ENCODE measurements at places on chromosomes 4 and X.

- DNase-seq, result no peak
Measured at GRCh38 chrX:131081772-131082740, 23.9 kb downstream of the ARHGAP36 start.

DNA sequence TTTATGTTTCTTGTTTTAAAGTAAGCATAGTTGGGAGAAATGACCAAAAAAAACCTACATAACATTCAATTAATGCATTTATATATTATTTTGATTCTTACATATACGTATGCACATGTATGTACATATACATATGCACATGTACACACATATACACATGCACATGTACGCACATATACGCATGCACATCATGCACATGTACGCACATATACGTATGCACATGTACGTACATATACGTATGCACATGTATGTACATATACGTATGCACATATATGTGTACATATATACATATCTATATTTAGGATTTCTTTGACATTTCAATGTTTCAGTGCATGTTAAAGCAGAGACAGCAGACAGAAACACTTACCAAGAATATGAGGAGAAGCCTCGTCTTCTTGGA, 263.4 kb downstream of the ADAMTS3 start:
- DNase-seq, result no peak

DNA sequence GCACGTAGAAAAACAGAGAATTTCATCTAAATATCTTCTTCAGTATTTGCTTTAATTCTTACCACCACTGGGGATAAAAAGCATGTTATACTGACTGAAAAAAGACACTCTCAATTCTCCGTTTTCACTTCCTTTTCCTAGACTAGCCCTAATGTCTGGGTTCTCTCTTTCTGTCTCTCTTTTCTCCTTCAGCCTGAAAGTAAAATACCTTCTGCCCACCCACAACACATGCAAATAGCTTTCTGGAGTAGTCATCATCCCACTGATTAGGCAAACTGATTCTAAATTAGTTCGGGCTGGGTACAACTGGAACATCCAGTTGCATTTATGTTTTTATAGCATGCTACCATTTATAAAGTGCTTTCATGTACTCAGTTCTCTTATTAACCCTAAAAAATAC, 142.4 kb upstream of the ANKRD50 start:
- DNase-seq, result peak; percentile 43

- DNase-seq, result peak; percentile 85
Measured at GRCh38 chr4:151921811-151922210, 161.0 kb upstream of the GATB start.

GRCh38 chr4:84530871-84531270, 31.8 kb upstream of the NKX6-1 start:
- peak; percentile 40 for DNase-seq

- peak; percentile 13 for DNase-seq
Measured at GRCh38 chr4:14059006-14059405, 431.5 kb upstream of the BOD1L1 start.

DNA sequence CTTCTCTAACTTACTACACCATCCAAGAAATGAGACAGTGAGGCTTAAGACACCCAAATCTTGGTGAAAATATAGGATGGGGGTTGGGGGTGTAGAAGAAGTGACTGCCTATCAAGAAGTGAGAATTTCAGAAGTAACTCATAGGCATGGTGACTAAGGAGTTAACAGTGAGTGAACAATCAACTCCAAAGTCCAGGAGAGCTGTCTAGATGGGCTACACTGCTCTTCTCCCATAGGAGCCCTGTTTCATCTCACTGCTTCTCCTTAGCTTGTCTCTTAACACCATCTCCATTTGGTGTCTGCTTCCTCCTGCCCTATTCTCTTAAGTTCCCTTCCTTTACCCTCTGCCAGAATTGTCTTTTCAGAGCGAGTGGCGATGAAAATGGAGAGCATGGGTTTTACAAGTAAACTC, 22.7 kb downstream of the FABP2 start:
- peak; percentile 50 for DNase-seq

GRCh38 chrX:39592776-39593175, 505.0 kb downstream of the BCOR start:
- DNase-seq, result peak; percentile 18

GRCh38 chr4:1405636-1406393, 427 bp downstream of the NKX1-1 start:
- DNase-seq, result no peak

GRCh38 chr4:3656416-3657356, 109.5 kb upstream of the ADRA2C start:
- peak; percentile 18 for DNase-seq

DNA sequence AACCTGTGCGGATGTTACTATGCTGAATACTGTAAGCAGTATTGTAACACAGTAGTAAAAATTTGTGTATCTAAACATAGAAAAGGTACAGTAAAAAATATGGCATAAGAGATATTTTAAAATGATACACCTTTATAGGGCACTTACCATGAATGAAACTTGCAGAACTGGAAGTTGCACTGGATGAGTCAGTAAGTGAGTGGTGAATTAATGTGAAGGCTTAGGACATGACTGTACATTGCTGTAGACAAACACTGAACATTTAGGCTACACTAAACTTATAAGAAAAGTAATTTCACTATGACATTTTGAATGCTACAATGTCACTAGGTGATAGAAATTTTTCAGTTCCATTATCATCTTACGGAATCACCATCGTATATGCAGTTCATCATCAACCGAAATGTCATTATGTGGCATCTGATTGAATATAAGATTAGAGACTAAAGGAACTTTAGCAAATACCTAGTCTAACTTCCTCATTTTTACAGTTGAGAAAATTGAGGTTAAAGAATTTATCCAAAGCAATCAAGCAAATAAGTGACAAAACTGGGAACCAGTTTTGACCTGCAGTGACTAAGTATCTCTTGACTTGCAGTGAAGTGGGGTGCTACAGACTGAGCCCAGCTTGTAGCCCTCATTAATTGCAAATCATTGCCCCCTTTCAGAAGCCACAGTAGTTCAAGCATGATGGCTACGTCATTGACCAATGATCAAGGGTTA, 55.3 kb downstream of the EGF start:
- peak; percentile 60 for DNase-seq

GRCh38 chr4:20433097-20433705, 181.5 kb downstream of the SLIT2 start:
- no peak for DNase-seq

GRCh38 chrX:109880629-109881028, 122.3 kb upstream of the TMEM164 start:
- DNase-seq, result no peak

DNA sequence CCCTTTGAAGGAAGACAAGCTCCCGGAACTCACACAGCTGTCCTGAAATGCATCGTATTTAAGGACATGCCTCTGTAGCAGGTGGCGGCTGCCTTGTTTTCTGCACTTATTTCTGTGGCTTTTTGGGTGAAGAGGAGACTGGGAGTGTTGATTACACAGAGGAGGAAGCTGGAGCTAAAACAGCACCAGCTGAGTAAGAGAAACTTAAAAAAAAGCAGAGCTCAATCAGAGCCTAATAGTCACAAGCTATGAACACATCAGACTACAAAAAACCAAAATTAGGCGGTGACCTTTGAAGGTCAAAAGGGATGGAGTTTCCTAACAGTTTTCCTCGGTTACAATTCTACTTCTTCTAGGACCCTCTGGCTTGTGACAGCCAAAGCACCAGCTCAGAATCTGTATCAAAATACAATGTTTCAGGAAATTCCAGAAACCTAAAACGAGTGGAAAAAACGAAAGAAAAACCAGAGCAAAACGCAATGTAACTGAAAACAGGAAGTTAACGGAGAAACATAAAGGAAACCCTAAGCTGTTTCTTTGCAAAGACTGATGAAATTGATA, 13.5 kb downstream of the PRKX start:
- no peak for DNase-seq

GRCh38 chrX:38607976-38608375, 46.6 kb downstream of the TSPAN7 start:
- no peak for DNase-seq

GRCh38 chr4:169963998-169964397, 62.2 kb downstream of the MFAP3L start:
- DNase-seq, result peak; percentile 57

GRCh38 chrX:51459125-51459524, 37.3 kb downstream of the NUDT11 start:
- peak; percentile 17 for DNase-seq

DNA sequence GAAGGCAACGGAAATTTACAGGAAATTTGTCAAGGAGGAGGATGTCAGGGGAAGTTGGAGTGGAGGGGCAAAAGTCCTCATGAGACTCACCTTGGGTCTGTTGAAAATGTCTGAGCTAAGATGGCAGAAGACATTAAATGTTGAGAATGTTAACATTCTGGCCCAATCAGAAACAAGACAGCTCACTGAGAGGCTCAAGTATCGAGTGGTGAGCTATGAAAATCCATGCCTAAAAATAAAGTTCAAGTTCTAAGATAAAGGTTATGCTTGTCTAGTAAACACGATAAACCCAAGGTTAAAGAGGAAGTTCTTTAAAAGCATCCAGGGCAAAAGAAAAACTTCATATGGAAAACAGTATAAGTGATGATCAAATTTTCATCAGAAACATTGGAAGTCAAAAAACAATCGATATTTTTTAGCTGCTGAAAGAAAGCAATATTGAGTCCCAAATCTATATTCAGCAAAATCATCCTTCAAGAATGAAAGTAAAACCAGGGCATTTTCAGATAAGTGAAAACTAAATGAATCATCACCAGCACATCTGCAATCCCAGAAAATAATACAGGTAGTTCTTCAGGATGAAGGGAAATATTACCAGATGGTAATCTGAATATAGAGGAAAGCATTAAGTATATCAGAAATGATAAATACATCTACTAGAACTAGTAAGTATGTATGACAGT, 462.4 kb downstream of the TLL1 start:
- no peak for DNase-seq

GRCh38 chrX:88612870-88613329, 134.1 kb upstream of the CPXCR1 start:
- no peak for DNase-seq

DNA sequence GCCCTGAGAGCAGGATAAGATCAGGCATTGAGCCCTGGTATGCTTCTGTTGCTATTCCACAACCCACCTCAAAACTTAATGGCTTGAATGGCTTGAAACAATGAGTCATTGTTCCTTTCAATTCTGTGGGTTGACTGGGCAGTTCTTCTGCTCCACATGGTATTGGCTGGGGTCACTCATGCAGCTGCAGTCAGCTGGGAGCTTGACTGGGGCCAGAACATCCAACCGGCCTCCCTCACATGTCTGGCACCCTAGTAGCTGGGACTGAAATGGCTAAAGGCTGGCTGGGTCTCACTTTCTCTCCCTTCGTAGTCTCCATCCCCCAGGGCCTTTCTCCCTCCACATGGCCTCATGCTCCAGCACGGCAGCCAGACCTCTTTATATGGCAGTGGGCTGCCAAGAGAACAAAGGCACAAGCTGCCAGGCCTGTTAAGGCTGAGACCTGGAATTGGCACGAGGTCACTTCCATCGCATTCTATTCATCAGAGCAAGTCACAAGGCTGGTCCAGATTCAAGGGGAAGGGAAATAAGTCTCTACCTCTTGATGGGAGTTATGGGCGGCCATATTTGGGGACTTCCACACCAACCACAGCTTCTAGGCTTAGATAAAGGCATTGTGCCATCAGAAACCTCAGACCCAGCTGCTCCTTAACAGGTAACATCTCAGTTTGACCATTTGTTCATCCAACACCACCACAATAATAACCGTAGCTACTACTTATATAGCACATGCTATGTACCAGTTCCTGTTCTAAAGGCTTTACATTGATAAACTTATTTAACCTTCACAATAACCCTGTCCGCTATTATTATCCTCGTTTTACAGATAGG, 159.7 kb upstream of the ATP6AP2 start:
- no peak for DNase-seq

GRCh38 chr4:39855909-39856512, 121.7 kb downstream of the PDS5A start:
- DNase-seq, result peak; percentile 77

DNA sequence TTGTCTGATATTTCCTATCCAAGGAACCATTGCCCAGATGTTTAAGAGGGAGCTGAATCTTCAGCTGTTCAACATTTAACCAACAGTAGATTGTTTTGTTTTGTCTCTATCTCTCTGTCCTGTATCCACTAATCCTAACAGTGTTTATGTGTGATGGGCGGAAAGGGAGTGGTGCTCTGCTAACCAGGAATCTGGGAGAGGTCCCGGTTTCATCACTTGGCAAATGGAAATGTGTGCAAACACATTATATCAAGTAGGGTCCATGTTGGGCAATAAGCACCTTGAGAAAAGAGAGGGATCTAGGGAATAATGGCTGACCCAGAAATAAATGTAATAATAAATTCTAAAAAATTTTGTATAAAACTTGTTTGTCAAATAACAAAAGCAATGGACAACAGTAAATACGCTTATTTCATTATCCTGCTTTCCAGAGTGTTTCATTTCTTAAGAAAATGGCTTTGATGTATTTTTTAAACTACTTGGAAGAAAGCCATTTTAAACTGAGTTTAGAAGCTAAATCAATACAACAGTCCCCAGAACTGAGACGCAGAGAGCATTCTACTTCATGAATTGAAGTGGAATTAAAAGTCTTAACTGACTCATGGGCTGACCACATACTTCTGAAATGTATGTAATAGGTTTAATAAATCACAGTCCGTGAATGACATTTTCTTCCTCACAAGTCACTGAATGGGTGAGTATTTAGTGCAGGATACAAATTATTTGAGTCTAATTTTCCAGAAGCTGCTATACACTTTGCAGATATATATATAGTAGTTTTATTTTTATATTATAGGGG, 55.8 kb downstream of the EMCN start:
- peak; percentile 84 for DNase-seq

DNA sequence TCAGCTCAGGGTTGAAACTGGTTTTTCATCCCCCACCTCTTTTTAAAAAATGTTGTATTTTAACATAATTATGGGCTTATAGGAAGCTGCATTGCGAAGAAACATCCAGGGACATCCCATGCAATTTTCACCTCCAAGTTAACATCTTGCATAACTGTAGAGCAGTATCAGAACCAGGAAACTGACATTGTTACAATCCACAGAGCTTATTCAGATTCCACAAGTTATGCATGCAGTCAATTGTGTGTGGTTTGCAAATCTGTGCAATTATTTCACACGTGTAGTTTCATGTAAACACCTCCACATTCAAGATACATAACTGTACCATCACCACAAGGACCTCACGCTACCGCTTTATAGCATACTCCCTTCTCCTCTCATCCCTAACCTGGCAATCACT, 97.5 kb upstream of the GATB start:
- peak; percentile 4 for DNase-seq

GRCh38 chr4:5036239-5036638, 15.0 kb upstream of the STK32B start:
- DNase-seq, result peak; percentile 56

Data from EH (cell line).